ENCODE measurements at places on chromosomes 12 and 14.
A peak's percentile ranks its signal among the peaks of the same experiment; 100 is the strongest.

DNA sequence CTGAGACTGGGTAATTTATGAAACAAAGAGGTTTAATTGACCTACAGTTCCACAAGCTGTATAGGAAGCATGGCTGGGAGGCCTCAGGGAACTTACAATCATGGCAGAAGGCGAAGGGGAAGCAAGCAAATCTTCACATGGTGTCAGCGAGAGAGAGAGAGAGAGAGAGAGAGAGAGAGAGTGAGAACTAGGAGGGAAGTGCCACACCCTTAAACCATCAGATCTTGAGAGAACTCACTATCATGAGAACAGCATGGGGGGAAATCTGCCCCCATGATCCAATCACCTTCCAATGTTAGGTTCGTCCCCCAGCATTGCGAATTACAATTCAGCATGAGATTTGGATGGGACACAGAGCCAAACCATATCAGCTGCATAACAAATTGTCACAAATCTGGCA is 96.7 kb downstream of the CHST11 start:
- DNase-seq: no peak

DNA sequence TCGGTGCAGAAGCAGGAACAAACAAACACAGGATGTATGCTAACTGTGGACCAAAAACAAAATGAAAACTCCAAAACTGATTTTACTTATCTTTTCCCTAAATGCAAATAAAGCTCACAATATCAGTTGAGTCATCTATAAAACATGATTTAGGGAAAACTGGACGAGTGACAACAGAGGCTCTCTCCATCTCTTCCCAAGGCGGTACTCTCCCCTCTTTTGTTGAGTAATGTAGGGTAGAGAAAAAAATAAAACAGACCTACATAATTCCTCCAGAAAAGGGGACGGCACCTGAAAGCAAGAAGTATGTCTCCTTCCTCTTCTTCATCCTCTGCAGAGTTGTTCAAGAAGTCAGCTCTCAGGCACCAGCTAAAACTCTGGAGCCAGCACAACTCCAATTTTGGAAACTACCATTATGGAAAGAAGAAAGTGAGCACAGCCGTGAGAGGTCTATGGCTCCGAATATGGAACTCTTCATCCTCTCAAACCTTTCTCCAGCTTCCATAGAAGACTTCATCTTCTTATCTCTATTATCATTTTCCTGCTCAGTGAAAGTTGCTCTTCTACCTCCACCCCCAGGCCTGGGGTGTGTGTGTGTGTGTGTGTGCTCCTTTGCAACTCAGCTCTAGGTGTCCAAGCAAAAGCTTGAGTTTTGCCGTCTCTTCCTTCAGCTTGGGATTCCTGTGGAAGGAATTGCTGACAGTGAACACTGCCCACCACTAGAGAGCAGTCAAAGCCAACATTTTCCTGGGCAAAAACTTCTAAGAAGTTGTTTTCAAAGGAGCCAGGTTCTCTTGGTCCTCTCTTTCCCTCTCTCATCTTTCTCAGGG is 155.4 kb downstream of the DIO2 start:
- peak; percentile 62 for DNase-seq

DNA sequence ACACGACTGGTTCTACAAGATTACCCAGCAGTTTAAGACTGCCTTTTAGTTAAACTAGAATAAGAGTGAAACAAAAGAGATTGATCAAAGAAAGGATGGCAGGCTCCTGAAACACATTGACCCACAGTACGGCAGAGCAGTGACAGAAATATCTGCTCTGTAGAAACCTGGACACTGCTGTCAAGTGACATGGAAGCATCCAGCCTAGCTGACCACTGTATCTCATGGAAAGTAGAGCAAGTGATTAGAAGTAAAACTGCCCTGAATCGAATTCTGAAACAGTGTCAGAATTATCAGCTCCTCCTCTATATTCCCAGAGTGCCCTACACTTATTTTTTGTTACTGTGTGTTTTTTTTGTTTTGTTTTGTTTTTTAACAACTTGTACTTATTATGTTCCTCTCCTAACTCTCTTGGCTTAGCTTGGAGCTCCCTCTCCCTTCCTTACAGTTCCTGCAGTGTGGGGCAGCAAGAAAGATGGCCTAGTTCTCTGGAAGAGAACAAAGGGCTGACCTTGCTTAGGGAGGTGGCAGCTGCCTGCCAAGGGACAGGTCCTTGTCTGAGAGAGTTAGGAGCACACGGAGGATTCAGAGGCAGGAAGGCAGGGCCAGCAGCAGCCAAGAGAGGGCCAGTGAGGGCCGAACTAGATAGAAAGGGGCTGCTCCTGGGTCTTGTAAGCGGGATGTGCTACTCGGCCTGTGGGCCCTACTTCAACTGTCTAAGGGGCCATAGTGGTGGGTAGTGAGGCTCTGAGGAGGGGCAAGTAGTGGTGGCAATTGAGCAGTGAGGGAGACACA is 97.2 kb downstream of the PTPRR start:
- no peak for DNase-seq

GRCh38 chr14:92513204-92513965 is at the start of gene RIN3:
Gene RIN3 (plus strand): TSS chr14:92513781. CDS start chr14:92513933, 152 bp downstream.
- DNase-seq: peak; percentile 32

DNA sequence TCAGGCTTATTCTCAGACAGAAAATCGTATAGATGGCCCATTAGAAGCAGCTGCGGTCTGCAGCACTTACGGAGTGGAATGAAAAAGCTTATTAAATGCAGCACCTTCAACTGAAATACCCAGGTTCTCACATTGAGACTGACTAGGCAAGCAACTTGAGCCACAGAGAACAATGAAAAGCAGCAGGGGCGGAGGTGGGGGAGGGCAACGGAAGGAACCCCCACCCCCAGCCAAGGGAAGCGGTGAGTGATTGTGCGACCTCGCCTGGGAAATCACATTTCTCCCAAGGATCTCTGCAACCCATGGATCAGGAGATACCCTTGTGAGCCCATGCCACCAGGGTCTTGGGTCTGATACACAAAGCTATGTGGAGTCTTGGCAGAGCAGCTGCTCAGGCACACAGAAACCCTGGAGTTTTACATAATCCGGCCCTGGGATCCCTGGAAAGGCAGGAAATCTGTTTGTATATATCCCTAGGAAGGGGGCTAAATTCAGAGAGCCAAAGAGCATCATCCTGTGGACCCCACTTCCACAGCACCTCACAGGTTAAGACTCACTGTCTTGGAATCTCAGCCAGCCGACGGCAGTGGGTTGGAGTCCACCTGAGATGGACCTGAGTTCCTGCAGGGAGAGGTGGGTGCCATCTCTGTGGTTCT is 38.1 kb downstream of the PZP start:
- DNase-seq: no peak

GRCh38 chr12:9699269-9699897 is 29.9 kb downstream of the CLEC2D start:
- DNase-seq: no peak

GRCh38 chr12:102883204-102883799 is 33.7 kb downstream of the PAH start:
- DNase-seq: peak; percentile 68

GRCh38 chr12:128753438-128753837 is 70.3 kb downstream of the SLC15A4 start:
- DNase-seq: no peak

DNA sequence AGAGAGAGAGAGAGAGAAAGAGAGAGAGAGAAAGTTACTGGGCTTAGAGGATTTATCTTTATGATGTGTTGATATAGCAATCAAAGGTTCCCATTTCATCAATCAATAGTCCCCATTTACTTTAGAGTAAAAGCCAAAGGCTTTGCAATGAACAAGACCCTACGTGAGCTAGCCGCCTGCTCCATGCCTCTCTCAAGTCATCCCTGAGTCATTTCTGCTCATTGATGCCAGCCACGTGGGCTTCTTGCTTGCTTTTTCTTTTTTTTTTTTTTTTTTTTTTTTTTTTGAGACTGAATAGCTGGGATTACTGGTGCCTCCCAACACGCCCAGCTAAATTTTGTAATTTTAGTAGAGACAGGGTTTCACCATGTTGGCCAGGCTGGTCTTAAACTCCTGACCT is 70.9 kb downstream of the GPR135 start:
- no peak for DNase-seq

- DNase-seq: no peak
Measured at GRCh38 chr12:52630008-52630500, 11.7 kb upstream of the KRT73 start.

DNA sequence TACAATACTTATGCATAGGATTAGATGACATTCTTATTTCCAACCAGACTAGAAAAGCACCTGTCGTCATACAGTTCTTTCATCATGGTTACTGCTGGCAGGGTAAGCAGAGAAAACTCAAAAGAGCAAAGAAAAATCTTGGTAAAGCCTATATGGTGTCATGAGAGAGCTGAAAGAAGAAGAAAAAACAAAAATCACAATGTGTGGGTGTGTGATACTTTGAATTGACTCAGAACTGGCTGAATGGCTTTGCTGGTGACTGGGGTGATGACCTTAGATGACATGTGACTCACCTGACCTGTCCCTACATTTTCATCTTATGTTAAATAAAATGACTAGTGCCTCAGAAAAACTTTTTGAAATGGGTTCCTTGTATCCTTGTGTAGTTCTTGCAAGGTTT is 278.1 kb upstream of the LMO3 start:
- DNase-seq: no peak

- DNase-seq: no peak
Measured at GRCh38 chr12:89260841-89261637, 91.3 kb downstream of the DUSP6 start.

DNA sequence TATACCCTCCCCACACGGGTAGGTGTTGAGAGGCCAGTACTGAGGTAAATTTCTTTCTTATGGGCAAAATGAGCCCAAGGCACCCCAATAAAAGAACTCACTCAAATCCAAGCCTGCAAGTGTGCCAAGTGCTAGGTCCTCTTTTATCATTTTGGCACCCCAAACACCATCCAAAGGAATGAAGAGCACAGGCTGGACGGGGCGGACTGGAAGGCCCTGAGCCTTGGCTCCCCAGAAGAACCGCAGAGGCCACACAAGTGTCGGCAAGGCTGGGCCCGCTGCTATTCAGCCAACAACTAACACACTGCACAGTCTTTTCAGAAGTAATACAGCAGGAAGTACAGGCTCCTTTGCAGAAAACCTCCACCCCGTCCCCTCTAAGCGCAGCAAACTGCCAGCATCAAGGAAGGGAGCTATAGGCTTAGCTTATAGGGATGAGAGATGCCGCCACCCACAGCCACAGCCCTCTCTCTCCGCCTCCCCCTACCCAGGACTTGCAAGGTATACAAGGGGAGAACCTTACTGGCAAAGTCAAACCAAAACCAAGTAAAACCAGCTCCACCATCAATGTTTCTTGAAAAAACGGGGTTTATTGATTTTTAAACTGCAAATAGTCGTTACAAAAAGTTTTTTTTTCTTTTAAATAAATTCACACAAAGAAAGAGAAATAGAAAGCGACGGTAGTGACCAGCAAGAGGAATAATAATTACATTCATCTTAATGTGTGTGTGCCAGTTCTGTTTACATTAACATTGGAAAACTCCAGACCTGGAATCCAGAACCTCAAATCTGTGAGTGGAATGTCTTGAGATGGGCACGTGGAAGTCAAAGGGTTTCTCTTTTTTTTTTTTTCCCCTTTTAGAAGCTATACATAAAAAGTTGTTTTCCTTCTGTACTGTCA is 5.5 kb downstream of the ZFP36L1 start:
- DNase-seq: peak; percentile 26

GRCh38 chr14:100065942-100066574 is 836 bp downstream of the EVL start:
- no peak for DNase-seq

- peak; percentile 45 for DNase-seq
Measured at GRCh38 chr12:122413516-122414404, 8.7 kb downstream of the CLIP1 start.

GRCh38 chr14:72478471-72478893 is 415.4 kb downstream of the DPF3 start:
- peak; percentile 91 for DNase-seq

DNA sequence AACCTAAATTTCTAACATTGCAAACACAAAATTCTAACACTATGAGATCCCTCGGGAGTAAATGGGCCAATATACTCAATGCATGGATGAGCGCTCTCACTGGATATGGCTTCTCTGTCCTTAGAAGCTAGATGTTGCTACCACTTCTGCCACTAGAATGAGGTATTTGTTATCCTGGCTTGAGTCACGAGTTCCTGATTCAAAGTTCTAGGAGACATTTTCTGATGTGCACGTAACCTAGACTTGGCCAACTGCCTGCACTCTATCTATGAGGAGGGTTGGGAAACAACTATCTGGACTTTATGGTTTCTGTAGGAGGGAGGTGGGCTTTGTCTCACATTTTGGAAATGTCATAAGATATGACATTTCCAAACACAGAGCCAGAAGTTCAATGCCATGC is 37.6 kb downstream of the FERMT2 start:
- no peak for DNase-seq

DNA sequence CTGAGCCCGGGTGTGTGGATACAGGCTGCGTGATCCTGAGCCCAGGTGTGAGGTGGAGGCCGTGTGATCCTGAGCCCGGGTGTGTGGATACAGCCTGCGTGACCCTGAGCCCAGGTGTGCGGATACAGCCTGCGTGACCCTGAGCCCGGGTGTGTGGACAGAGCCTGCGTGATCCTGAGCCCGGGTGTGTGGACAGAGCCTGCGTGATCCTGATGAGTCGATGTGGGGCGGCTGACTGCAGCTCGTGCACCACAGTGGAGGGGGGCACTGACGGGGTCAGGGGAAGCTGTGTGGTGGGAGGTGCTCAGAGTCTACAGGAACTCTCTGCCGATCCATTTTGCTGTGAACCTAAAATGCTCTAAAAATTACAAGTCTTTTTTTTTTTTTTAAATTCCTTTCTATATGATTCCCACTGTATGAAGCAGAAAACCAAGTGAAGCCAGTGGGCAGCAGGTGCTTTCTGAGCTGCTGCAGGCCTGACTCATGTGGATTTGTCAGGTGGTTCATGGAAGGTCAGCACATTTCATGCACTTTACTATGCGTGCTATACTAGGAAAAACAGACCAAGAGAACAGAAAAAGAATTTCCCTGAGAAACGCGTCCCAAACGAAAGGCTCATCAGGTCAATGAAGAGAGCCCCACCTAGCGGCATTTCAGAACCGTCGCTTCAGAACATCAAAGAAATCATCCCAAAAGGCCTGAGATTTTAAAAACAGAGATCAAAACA is 19.3 kb downstream of the BRF1 start:
- DNase-seq: peak; percentile 31

- DNase-seq: no peak
Measured at GRCh38 chr14:103143506-103143905, 20.2 kb downstream of the TNFAIP2 start.

DNA sequence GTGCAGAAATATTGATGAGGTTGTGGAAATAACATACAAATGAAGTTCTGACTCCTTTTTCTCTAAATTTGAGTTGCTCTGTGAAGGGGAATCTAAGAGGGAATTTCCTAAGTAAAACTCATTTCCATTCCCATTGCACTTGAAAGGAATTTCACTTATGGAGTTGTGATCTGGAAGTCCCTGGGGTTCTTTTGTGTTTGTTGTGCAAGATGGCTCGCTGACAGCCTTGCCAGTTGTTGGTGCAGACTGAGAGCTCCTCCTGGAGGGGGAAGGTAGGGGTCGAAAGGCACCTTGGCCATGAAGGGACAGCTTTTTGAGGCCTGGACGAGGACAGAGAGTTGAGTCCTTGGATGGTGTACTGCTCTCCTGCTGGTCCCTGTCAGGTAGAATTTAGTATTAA is 72.0 kb downstream of the C12orf56 start:
- DNase-seq: peak; percentile 65

- DNase-seq: no peak
Measured at GRCh38 chr12:11702959-11703358, 53.5 kb downstream of the ETV6 start.

GRCh38 chr12:117816-118345 is 51.3 kb downstream of the IQSEC3 start:
- DNase-seq: no peak
